ENCODE measurements at places on chromosomes 12 and 14.

GRCh38 chr14:69363055-69363454, 35.0 kb downstream of the ERH start:
- no peak for DNase-seq

DNA sequence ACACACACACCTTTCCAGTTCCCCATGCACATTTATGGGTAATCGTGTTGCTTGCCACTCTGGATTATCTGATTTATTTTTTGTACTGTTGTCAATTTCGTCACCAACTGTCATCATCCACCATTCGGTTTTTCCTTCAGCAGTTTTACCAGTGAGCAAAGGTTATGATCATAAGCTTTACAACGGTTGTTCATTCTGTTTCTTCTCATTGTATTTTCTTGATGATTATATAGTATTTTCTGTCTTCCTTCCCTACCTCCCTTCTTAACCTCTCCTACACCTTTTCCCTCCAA, 680 bp downstream of the NECAP1 start:
- DNase-seq: no peak

DNA sequence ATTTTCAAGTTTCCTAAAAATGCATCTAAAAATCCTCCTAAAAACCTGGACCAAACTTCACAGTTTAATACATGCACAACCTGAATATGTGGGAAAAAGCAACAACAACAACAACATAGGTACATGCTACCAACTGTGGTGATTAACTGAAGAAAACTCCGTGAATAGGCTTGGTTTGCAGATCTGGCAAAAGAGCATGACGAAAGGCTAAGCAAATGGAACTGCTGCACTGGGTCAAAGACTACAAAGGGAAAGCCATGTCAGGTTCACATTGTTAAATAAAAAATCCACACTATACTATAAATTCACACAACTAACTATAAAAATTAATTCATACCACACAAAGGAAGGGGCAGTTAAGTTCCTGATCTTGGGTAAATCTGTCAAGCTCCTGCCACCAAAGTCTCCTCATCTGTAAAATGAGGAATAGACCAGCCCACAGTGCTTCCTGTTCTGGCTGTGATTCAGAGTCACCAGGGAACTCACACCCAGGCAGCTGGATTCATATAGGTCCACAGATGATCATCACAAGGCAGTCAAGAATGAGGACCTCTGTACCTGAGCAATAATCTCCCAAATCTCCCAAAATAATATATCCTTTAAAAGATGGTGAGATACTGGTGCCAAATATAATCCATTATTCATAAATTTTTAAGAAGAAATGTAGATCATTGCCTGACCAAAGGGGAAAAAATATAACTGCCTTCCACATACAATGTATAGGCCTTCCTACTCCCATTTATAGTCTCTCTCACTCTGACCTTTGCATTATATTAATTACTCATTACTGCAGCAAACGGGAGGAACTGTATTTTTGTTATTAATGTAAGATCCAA, 7.0 kb downstream of the CORO1C start:
- DNase-seq: no peak

- DNase-seq: no peak
These were observed 886 bp upstream of the PRICKLE1 start for GRCh38 chr12:42590330-42590934.

DNA sequence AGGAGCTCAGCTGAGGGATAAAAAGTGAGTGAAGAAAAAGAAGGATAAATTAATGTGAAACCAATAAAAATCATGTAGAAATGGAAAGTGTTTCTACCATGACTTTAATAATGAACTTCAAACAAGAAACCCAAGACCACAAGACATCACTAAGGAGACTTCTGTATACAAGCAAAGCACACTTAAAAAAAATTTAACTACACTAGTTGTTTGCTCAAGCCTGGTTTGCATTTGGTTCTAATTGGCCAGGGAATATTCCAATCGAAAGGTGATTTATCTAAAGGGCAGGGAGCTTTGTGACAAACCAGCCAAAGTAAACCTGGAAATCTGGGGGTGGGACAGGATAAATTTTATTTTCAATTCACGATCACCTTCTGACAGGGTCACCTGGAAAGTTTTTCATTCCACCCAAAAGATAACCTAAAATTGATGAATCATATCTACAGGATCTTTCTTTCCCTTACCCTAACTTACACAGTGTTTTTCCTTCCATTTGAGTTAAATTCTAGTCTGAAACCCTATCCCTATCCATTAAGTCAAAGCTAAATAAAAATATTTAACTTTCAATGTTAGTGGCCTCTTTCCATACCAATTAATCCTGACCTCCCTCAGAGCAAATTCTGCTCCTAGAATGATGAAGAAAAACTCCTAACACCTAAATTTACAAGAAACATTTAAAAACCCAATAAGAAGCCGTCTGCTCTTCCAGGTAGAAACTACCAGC, 2.6 kb downstream of the EGLN3 start:
- DNase-seq: no peak

GRCh38 chr12:55742719-55743405, at the start of gene GDF11:
Gene GDF11 (plus strand): TSS chr12:55743122. CDS start chr12:55743317, 195 bp downstream.
- peak; percentile 60 for DNase-seq

DNA sequence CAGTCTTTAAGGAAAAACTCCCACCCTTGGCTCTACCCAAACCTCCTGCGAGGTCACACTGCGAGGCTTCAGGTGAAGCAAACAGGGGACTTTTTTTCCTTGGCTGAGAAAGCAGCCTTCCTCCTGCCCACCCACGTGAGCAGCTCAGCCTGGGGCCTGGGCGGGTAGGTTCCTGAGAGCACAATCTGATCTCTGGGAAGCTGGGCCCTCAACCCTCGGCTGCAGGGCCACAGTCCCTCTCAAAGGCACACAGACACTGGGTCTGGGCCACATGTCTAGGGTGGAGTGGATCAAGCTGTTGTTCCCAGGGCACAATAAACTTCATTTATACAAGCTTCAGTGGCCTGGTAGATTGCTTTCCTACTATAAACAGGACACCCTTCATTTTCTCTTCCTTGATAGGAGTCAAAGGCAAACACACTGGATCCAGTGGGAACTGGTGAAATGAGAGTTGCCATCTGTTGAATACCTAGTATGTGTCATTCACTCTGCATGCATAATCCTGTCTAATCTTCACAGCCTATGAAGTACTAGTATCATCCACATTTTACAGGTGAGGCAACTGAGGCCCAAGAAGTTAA, 41.3 kb upstream of the PNMA1 start:
- no peak for DNase-seq

- no peak for DNase-seq
These were observed 3.8 kb upstream of the KRT85 start for GRCh38 chr12:52370926-52371608.

DNA sequence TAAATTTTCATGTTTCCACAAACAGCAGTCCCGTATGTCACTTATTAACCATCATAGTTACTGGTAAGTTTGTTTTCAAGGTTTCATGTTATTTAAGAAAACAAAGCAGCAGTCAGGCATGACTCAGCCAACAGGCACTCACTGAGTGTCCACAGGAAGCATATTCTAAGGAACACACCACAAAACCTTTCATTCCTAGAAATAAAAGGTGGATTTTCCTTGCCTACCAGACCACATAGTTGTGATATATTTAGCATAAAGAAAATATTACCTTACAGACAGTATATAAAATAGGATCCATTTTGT, 143.3 kb upstream of the AVPR1A start:
- no peak for DNase-seq

- DNase-seq: no peak
These were observed 75.2 kb downstream of the STXBP6 start for GRCh38 chr14:24974591-24975374.

GRCh38 chr14:90499121-90499520, 102.3 kb downstream of the CALM1 start:
- DNase-seq: no peak

DNA sequence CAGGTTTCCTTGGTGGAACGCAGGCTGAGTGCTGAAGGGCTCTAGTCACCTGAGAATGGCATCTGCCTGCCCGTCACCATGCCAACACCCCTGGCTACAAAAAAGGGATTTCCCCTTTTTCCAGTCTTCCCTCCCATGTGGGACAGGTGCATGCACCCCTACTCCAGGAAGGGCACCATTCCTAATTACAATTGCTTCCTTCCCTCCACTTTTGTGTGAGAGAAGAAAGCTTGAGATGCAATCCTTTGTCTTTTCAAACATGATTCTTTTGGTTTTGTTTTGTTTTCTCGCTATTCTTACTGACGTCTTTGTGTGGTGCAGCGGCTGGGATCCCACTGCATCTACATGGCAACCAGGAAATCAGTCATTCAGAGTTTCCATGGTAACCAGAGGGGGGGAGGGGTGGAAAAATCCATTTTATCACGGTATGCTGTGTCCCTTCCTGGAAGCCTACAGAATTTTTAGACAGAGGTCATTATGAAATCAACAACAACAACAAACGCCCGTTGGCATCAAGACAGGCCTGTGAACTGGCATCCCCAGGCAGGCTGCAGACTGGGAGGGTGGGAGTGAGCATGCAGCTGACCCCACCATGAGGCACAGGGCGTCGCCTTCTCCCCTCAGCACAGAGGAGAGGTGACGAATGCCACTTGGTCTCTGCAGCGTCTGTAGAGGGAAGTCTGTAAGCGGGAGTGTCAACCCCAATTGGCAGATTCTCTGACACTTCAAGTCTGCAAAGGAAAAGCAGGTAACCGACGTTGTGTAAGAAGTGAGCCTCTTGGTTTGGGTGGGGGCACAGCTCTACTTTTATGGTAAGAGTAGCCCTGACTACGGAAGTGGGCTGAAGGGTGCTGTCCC, 13.6 kb upstream of the GNG2 start:
- DNase-seq: peak; percentile 62

- no peak for DNase-seq
These were observed 16.7 kb upstream of the TMEM260 start for GRCh38 chr14:56562883-56563282.

DNA sequence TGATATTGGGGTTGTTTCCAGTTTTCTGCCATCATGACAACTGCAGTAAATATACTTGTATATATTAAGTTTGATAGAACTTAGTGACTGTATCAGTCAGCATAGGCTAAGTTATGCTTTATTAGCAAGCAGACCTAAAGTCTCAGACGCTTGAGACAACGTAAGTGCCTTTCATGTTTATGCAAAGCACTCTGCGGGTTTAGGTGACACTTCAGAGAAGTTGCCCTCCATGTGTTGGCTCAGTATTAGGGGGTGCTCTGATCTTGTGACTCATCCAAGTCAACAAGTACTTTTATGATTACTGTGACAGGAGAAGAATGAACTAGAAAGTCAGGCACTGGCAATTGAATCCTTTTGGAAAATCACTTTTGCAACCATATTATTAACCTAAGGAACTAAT, 13.3 kb upstream of the OTOGL start:
- no peak for DNase-seq

- peak; percentile 19 for DNase-seq
These were observed 35.1 kb downstream of the TMBIM6 start for GRCh38 chr12:49776413-49776812.

- DNase-seq: no peak
These were observed at the start of gene DIO3 for GRCh38 chr14:101561145-101561896. Gene DIO3 (plus strand): TSS chr14:101561495.

GRCh38 chr12:56461235-56462159, 6.9 kb upstream of the SPRYD4 start:
- no peak for DNase-seq

DNA sequence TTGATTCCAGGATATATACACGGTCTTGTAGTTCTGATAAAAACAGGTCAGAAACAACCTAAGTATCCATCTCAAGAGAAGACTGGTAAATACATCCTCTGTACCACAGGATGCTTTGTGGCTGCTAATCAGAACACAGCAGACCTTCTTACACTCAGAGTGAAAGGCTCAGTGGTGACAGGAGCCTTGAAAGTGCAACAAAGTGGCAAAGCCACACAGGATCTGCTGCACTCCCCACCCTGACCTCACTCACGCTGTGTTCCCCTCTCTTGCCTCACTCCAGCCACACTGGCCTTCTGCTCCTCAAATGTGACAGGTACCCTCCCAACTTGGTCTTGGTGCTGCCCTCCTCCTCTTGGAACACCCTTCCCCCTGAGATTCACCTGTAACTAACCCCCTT, 98.1 kb upstream of the GRIP1 start:
- DNase-seq: peak; percentile 2

GRCh38 chr12:109273354-109273753, 35.7 kb downstream of the FOXN4 start:
- no peak for DNase-seq

GRCh38 chr14:95040708-95041476, 116.4 kb downstream of the DICER1 start:
- DNase-seq: no peak

GRCh38 chr14:104333646-104334423, 195.4 kb downstream of the KIF26A start:
- no peak for DNase-seq

GRCh38 chr14:21215879-21216251, 53.4 kb downstream of the HNRNPC start:
- no peak for DNase-seq

DNA sequence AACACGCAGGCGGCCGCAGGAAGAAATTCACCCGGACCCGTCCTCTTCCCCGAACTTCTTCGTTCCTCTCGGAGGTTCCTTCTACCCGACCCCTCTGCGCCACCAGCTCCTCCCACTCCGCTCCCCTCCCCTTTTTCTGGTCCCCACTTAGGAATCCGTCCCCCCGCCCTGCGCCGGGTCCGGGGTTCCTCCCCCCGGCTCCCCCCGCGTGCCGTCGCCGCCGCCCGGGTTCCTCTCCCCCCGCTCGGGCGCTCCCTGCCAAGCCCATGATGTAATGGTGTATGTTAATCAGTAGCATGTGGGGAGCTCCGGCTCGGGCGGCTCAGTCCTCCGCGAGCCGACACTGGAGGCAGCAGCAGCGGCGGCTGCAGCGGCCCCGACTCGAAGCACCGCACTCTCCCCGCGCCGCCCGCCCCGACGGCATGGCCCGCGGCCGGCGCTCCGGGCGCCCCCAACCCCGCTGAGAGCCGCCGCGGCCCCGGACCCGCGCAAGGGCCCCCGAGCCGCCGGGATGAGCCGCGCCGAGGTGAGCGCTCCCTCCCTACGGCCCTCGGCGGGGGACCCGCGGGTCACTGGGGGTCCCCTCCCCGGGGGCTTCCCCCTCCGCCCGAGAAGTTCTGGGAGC, 1.0 kb upstream of the SAMD4A start:
- DNase-seq: peak; percentile 58

DNA sequence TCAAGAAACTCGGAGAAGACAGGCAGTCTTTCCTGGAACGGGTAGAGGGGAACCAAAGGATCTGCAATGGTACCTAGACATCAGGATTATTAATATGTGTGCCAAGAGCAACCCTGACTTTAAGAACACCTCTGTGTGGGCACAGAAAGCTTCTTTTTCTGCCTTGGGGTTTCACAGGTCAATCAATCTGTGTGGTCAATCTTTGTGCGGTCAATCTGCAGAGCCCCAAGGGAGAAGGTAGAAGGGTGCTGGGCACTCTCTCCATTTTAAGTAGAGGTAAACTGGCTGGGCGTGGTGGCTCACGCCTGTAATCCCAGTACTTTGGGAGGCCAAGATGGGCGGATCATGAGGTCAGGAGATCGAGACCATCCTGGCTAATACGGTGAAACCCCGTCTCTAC, 100.7 kb downstream of the ARF6 start:
- no peak for DNase-seq

- no peak for DNase-seq
These were observed 2.1 kb downstream of the SUSD6 start for GRCh38 chr14:69613312-69614073.

GRCh38 chr14:20515846-20516245, 10.5 kb downstream of the RNASE10 start:
- DNase-seq: no peak

Measured in activated CD4-positive, alpha-beta T cell treated with anti-CD3 and anti-CD28 coated beads, Interleukin-2, amount 50 U/mL, for 24 hours (primary cell).